Ascending aorta (tissue), 2 donors: ENCODE measurements at places on chromosomes 6 and 20.

GRCh38 chr6:134424165-134424797, 106.4 kb upstream of the SGK1 start:
- DNase-seq = no peak

DNA sequence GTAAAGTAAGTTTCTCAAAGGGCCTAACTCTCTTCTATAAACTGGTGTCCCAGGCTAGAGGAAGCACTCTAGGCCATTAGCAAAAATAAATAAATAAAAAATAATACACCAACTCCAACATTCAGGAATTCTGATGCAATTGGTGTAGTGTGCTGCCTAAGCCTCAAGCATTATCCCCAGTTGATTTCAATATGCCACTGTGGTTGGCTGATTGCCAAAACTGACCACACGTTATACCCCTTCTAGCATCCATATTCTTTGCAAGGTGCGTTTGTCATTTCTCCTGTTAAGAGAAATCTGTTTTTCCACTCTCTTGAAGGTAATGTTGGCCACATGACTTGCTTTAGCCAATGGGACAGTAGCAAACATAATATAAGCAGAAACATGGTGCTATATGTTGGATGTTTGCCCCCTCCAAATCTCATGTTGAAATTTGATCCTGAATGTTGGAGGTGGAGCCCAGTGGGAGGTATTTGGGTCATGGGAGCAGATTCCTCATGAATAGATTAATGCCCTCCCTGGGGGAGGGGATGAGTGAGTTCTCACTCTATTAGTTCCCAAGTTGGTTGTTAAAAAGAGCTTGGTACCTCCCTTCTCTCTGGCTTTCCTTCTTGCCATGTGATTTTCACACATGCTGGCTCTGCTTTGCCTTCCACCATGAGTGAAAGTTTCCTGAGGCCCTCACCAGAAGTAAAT, 71.9 kb upstream of the PLCB4 start:
- no peak for DNase-seq

- DNase-seq = no peak
Measured at GRCh38 chr6:136612666-136613389, 62.6 kb upstream of the MAP7 start.

DNA sequence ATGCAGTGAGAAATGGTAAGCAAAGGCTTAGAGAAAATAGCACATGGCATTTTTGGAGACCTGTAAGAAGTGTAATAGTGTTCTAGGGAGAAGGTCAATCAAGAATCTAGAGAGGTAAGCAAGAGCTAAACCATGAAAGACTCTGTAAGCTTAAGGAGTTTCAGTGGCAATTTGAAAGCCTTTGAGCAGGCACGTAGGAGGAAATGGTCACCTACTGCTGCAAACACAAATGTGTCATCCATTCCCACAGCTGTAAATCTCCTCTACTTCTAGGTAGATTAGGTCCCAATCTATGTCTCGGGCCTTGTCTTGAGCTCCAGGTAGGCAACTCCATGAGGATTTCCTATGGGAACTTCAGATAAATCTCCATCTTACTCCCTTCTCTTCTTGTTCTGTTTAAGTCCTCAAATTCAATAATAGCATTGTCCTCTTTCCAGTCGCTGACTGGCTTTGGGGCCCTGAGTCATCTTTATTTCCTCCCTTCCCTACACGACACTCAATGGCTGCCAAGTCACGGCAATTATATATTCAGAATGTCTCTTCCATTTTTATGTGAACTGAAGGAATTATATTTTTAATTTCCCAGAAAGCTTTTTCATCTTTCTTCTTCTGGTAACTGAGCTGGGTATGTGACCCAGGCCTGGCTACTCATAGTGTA, 24.2 kb upstream of the PAQR8 start:
- no peak for DNase-seq

- DNase-seq = no peak
Measured at GRCh38 chr20:10531848-10532247, 96.7 kb downstream of the SLX4IP start.

- DNase-seq = no peak
Measured at GRCh38 chr6:116924245-116924644, 47.2 kb downstream of the RFX6 start.

GRCh38 chr20:18032977-18033892, 24.5 kb downstream of the OVOL2 start:
- no peak for DNase-seq

GRCh38 chr20:2911200-2911599, 37.9 kb downstream of the PTPRA start:
- no peak for DNase-seq

GRCh38 chr20:50027611-50028105, 44.9 kb downstream of the SNAI1 start:
- peak; percentile 74 for DNase-seq

GRCh38 chr6:118869350-118869749, 24.6 kb upstream of the ASF1A start:
- DNase-seq = no peak

DNA sequence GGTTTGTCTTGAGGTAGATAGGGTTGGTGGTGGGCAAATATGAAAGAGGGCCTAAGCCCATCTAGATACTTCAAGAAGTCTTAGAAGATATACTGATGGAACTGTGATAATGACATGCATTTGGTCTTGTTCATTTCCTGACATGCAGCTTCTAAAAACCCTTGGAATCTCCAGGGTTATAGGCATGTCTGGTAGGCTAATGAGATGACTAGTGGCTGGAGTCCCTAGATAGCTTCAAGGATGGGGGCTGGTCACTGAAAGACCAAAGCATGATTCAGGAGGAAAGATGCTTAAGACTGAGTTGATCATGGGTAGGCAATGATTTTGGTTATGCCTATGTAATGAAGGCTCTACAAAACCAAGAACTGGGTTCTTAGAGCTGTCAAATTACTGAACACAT, 217.9 kb upstream of the MOCS1 start:
- no peak for DNase-seq

GRCh38 chr6:16632101-16632500, 129.2 kb downstream of the ATXN1 start:
- DNase-seq = no peak

- DNase-seq = no peak
Measured at GRCh38 chr6:23510778-23511510, 615.1 kb upstream of the NRSN1 start.

DNA sequence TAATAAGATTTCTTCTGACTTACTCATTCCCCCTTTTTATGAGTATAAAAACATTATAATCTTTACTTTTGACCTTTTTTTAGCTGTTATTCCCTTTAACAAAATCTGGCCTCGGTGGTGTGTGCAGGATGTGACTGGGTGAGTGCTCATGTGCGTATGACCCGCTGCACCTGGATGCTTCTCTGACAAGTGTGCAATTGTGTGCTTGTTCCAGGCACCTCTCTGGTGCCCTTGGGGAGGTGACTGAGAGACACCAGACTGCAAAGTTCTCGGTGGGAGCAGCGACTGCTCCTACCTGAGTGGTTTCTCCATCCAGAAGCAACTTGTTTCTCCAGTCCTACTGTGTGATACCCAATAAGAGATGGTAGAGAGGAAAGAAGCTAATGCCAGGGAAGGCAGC, 65.0 kb downstream of the ISM1 start:
- DNase-seq = no peak

DNA sequence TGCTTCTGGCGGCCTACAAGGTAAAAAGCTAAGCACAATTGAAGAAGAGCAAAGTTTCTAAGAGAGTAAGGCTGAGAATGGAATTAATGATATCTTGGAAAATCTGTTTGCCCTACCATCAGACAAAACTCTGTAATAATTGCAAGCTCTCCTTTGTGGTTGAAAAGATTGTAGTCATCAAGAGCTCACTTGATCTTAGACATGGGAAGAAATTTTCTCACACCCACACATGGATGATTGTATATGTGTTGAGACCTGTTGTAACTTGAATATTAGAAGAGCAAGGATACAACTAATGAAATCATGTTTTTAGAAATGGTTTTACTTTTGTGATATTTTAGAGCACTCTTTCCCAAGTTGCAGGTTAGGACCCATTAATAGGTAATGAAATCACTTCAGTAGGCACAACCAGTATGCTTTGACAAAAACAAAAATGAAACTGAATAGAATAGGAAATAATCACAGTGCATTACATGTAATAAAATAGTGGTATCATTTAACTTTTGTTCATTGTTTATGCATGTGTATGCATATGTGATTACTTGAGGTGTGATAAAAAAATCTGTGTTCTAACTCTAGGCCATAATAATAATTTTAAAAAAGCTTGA, 14.0 kb downstream of the DCBLD1 start:
- no peak for DNase-seq

DNA sequence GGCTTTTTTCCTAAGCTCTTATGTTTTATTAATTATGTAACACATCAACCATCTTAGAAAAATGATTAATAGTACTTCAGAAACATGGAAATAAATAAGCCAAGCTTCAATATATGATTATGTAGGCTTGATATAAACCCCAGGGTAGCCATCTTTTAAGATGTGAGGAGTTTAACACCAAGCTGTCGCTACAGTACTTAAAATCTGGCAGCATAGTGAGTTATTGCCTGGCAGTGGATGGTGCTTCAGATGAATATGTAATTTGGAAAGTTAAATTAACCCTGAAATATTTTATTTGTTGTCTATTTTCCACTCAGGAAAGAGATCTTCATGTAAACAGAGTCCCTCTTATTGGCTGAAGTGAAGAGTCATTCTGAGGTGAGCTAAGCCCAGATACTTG, 339.0 kb upstream of the ZFP64 start:
- DNase-seq = no peak

DNA sequence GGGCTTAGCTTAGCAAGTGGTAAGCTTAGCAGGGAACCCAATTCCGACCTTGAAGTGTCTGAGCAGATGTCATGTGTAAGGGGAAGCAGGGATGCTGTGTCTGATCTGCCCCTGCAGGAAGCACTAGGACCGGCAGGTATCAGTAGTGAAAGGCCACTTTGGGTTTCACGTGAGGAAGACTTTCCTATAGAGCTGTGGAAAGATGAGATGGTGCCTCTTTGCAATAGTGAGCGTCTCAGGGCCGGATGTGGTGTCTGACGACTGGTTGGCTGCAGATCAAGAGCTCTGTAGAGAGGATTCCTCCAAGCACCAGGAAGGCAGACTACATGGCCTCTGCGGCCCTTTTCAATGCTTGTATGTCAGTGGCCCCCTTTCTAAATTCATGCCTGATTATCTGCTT, 98.3 kb downstream of the TIAM2 start:
- no peak for DNase-seq

DNA sequence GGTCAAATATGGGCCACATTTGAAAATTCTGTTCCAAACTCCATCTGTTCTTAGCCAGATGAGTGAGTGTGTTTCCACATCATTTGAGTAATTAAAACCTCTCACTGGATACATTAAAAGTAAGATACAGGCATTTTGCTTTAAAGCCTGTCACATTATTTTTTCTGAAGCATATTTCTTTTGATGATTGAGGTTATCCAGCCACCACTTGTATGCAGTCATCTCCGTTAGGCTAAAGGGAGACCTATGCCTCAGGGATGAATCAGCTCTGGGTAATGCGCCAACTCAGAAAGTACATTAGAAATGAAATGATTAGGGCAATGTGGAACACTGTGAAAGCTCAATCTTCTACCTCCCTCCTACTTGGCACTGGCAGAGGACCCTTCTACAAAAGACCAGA, 90.7 kb downstream of the SNAP25 start:
- no peak for DNase-seq

- DNase-seq = no peak
Measured at GRCh38 chr6:56695702-56696101, 53.0 kb upstream of the DST start.

DNA sequence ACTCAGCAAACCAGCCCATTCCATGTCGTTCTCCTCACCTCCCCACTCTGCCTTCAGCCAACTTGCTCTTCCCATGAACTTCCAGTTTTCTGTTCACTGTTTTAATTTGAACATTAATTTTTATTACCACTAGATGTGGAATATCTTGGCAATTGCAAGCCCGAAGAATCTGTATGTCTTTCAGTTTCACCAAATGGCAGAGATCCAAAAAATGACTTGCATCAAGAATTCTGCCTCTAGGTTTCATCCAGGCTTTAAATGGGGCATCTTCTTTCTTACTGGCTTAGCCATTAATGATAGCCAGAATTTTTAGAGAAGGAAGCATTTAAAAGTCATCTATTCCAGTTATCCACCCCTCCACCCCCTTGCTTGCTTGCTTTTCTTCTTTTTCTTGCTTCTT, 39.0 kb downstream of the CAP2 start:
- no peak for DNase-seq

- peak; percentile 65 for DNase-seq
Measured at GRCh38 chr20:24991897-24992486, 559 bp downstream of the APMAP start.

- no peak for DNase-seq
Measured at GRCh38 chr6:31952890-31953289, 5.9 kb downstream of the NELFE start.

DNA sequence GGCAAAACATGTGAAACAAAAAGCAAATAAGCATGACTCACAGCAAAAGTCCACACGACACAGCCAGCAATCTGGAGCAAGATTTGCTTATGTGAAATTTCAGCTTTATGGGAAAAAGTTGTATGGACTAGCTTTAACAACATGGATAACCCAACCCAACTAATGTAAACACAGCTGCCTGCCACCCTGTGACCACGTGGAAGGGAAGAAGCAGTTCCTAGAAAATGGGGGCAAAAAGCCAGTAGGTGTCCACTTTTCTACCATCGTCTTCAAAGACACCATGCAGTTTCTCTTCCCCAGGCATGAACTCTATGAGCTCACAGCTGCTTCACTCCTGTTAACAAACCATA, 425.4 kb upstream of the RNF217 start:
- DNase-seq = no peak

- no peak for DNase-seq
Measured at GRCh38 chr6:119022796-119023195, 55.7 kb downstream of the FAM184A start.

DNA sequence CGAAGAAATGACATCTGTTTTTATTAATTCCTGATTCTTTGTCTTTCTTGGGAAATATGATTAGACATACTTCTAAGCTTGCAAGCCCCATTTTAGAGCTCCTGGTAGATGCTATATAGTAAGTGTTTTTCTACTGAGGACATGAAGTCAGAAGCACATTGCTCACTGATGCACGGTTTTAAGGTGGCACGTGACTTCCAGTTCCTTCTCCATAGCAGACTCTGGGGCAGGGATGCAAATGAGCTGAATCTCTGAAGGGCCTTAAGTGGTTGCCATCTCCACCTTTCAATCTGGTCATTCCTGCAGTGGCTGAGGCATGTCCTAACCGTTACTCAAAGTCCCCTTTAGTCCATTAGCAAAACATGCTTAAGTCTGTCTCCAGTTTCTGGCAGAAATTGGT, 421.2 kb upstream of the HTR1E start:
- DNase-seq = no peak
